ENCODE measurements at places on chromosomes 13 and 19.
A peak's percentile ranks its signal among the peaks of the same experiment; 100 is the strongest.

GRCh38 chr19:32362318-32362691 lies 16.9 kb downstream of the ZNF507 start:
- no peak for DNase-seq

DNA sequence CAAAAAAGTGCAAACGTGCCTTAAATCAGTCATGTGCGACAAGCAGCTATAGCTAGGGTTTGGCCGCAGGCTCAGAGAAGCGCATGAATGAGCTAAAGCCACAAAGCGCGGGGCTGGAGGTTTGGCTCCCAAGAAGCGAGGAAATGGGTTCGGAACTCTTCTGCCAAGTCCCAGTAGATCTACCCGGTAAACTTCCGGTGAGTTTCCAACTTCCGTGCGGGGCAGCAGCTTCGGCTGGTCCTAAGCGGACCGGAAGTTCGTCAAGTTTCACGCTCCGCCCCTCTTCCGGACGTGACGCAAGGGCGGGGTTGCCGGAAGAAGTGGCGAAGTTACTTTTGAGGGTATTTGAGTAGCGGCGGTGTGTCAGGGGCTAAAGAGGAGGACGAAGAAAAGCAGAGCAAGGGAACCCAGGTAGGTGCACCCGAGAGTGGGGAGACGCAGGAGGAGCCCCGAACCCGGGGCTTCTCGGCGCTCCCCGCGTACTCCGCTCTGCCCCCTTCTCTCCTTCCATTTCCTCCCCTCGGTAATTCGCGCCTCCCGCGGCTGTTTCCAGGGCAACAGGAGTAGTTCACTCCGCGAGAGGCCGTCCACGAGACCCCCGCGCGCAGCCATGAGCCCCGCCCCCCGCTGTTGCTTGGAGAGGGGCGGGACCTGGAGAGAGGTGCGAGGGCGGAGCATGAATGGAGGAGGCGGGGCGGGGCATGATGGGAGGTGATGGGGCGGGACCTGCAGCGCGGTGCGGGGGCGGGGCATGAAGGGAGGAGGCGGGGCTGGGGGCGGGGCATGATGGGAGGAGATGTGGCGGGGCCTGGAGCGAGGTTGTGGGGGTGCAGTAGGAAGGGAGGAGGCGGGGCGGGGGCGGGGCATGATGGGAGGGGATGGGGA lies at the start of gene NR1H2:
Gene NR1H2 (plus strand): TSS at position 292 of the 885 bp plus-strand sequence. CDS start 1,149 bp downstream, outside the sequence.
- peak; percentile 95 for DNase-seq

- no peak for DNase-seq
Observed at GRCh38 chr19:7540761-7541474, 5.4 kb downstream of the PNPLA6 start.

- no peak for DNase-seq
Observed at GRCh38 chr13:26300140-26300539, 46.2 kb downstream of the CDK8 start.
